Activated gamma-delta T cell (primary cell): ENCODE measurements at places on chromosomes 11 and 22.

- no peak for DNase-seq
These were observed 56.5 kb upstream of the CABP7 start for GRCh38 chr22:29663180-29663821.

DNA sequence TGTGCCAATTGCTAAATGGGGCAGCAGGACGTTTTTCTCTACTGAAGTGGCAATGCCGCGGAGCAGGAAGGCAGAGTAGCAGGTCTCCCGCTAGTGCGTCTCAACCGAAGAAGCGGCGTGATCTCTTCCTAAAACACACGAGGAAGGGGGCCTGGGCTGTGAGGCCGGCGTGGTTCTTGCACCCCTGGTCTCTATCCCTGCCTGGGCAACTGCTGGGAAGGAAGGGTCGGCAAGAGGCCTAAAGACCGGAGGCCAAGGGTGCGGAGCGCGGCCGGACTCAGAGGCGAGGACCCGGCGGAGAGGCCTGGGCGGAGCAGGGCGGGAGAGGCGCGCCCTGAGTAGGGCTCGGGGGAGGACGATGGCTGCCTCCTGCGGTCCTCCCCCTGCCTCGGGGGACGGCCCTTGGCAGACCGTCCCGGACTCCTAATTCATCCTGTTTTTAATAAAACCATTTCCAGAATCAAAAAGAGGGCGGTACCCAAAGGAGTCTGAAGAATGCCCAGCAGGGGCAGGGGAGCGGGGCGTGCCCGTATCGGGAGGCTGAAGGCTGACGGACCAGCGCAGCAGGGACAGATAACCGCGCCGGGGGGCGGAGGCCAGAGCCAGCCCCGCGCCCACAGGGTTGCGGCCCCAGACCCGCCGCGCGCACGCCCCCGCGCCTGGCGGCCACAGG is 572 bp upstream of the APLP2 start:
- DNase-seq, result peak; percentile 52

DNA sequence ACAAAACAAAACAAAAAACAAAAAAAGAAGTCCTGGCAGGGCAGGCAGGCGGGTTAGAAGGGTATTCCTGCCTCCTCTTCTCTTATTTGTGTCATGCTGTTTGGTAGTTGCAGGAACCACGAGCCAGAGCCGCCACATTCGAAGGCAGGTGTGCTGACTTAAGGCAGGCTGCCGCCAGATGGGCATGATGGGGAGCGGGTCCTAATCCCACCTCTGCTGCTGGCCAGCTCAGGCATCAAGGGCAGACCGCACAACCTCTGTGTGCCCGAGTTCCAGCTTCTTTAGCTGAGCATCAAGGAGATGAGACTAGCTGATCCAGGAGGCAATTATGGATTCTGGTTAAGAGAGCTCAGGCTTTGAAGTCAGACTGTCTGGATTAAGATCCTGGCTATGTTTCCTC is 12.1 kb downstream of the OAF start:
- no peak for DNase-seq

GRCh38 chr22:46613606-46614021 is 6.6 kb upstream of the GRAMD4 start:
- no peak for DNase-seq

GRCh38 chr22:22579869-22580604 is 21.0 kb upstream of the PRAME start:
- DNase-seq, result no peak

DNA sequence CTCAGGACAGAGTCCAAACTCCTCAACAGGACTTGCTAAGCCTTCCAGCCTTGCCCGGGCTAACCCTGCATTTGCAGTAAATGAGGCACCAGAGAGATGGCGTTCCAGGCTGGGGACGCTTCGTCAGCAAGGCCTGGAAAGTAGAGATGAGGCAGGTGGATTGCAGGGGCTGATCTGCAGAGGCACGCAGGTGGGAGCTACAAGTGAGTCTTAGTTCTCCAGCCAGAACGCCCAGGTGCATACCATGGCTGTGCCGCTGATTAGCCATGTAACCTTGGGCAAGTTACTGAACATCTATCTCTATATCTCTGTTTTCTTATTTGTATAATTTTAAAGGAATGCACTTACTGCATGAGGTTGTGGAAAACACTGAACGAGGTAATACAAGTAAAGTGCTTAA is 52.7 kb upstream of the BARX2 start:
- DNase-seq, result no peak

DNA sequence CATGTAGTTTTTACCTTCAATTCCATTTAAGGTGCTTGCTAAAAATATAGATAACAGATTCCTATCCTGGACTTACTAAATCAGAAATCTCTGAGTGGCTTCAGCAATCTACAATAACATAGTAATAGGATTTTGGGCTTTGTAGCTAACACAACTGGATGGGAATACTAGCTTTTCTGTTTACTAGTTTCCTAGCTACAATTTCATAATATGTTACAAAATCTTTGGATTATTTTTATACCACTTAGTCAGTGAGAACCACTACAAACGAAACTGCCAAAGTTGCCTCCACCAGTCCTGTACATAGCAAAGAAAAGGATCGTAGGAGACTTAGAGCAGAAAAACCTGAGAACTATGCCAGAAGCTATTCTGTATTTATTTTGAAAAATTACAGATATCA is 87.7 kb upstream of the ANO3 start:
- no peak for DNase-seq

DNA sequence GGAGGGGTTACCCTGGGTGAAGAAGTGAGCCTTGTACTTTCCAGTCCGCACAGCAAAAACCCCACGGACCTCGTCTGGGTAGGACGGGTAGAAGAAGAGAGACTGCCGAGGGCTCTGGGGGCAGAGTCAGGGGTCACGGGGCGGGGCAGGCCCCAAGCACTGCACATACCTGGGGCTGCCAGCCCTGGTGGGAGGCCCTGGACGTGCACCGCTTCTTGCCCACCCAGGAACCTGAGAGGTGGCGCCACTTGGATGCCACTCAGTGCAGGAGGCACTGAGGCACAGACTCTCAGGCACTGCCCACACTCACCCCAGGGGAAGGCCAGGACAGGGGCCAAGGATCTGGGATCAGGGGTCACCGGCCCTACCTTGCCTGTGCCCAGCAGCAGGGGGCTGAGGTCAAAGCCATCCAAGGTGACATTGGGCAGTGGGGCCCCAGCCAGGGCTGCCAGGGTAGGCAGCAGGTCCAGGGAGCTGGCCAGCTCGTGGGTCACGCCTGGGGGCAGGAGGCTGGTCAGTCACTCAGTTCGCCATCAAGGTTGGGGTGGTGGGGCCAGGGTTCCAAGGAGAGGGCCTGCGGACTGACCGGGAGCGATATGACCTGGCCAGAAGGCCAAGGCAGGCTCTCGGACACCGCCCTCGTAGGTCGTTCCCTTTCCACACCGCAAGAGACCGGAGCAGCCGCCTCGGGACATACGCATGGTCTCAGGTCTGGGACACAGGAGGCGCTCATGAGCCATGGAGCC is 2.2 kb downstream of the ARSA start:
- no peak for DNase-seq

GRCh38 chr11:112760396-112761059 is 200.7 kb upstream of the NCAM1 start:
- DNase-seq, result no peak

DNA sequence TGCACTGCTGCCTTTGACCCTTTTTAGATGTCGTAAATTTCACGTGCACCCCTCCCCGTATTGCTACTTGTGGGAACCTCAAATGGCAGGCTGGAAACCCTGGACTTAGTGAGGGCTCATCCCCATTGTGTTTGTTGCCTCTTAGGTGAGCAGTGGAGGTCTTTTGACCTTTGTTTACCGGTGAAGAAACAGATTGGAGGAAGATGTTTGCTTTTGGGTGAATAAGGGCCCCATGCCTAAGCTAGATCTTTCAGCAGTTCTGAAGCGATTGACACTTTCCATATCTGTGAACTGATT is 782 bp downstream of the SMARCB1 start:
- DNase-seq, result no peak

- no peak for DNase-seq
These were observed 88.6 kb downstream of the SNX19 start for GRCh38 chr11:130827451-130828377.

GRCh38 chr11:86438685-86439084 is 64.0 kb downstream of the CCDC81 start:
- DNase-seq, result no peak

DNA sequence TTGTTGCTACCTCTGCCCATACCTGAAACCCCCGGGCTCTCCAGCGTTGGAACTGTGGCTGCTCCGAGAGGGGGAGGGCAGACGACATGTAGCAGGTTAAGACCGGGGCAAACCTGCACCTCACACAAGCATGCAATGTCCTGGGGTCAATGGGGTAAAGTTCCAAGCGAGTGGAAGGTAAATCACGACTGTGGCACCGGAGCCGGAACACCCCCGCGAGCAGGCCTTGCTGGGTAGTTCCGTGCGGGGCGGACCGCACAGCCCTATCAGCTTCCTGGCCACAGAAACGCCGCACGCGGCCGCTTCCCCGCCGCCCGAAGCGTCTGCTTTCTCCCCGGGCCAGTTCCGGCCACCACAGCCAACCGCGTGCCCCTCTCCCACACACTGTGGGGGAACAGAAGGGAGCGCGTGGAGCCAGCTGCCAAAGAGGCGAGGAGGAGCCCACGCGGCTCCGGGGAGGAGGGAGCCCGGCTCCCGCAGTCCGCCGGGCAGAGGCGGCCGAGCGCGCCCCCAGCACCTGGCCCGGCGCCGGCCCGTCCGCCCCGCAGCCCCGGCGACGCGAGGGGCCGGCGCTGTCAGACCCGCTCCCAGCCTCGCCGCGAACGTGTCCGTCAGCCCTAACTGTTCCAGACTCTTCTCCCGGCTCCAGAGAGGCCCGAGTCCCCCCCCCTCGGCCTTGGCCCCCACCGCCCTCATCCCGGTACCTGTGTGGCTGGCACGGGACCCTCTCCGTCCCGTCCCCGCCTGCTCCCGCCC is 1.6 kb downstream of the SPTBN2 start:
- DNase-seq, result no peak

- DNase-seq, result no peak
These were observed 2.7 kb downstream of the SIK3 start for GRCh38 chr11:117095284-117096161.

GRCh38 chr11:59145534-59145933 is 2.9 kb downstream of the FAM111A start:
- no peak for DNase-seq

DNA sequence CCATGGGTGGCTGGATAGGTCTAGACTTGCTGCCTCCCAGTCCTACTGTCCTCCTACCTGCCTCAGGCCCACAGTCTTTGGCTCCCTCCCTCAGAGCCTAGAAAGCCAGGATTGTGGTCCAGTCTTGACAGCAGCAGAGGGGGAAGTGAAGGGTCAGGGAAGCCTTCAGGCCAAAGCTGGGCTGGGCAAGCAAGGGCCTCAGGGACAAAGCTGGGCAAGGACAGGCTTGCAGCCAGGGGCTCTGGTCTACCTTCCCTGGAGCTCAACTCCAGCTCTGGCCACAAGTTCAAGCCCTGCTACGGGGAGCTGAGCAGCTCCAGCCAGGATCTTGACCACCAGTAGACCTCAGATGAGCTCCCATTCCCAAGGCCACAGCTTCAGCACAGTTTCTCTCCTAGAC is 14.9 kb downstream of the LMO1 start:
- no peak for DNase-seq

GRCh38 chr22:41523464-41524221 is 20.6 kb downstream of the POLR3H start:
- DNase-seq, result no peak

- no peak for DNase-seq
These were observed 218.8 kb upstream of the C11orf87 start for GRCh38 chr11:109203176-109203575.

DNA sequence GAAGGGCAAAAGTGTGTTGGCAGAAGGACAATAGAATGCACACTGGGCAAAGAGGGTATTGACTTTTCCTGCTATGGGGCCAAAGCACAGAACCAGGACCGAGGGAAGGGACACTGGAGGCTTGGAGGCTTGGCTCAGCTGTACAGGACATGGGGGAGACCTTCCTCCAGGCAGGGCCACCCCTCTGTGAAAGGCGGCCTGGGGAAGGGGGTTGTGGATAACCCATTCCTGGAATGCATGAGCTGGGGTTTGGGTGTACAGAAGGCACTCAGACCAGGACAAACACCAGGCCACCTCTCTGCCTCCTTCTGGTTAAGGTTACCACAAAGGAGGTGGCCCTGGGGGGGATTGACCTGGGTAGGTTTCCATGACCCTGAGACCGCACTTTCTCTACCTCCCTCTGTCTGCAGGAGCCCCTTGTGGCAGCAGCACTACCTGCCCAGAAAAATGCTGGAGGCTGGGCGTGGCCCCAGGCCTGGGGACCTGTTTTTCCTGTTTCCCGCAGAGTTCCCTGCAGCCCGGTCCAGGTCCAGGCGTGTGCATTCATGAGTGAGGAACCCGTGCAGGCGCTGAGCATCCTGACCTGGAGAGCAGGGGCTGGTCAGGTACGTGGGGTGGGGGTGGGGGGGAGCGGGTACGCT is 9.6 kb downstream of the P2RY2 start:
- DNase-seq, result no peak

DNA sequence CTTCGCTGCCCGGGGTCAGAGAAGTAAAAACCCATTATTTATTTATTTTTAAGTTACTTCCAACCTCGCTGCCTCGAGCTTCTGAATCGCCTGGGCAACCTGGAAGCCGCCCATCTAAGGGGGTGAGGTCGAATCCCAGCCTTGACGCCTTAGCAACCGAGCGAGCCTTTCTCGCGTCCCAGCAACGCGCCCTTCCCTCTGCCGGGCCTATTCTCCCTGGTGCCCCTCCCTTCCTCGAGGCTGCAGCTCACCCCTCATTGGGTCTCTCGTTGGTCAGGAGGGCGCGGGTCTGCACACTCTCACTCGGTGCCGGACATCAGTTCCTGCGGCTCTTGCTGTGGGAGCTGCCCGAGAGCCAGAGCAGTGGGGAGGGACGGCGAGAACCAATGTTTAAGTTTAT is at the start of gene CCDC81:
TSS of gene CCDC81 (plus strand) at position 302 of the 400 bp plus-strand sequence. CDS start 277 bp downstream, outside the sequence.
- no peak for DNase-seq

DNA sequence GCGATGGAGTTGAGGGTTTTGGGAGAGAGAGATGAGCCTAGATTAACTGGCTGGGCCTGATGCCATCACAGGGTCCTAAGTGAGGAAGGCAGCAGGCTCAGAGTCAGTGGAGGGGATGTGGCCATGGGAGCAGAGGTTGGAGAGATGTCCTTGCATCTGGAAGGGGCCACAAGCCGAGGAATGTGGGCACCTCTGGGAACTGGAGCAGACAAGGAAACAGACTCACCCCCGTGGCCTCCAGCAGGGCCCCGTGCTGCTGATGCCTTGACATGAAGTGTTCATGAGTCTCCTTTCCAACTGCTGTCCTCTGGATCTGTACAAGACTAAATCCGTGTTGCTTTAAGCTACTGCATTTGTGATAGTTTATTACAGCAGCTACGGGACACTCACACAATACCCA is 49.2 kb downstream of the SHISAL1 start:
- DNase-seq, result no peak

DNA sequence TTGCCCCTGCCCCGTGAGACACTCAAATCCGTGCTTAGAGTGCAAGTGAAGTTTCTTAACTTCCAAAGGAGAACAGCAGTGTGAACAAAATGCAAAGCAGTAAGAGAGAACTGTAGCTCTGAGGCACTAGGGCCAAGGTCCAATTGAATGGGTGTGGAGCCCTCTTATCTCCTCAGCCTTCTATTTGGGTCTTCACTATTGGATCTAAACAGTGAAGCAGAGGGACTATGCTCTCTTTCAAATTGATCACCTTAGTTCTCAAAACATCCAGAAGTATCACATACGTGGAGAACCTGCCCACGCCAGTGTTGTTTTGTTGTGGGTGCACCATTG is 49.6 kb downstream of the C22orf31 start:
- no peak for DNase-seq

GRCh38 chr11:29256580-29256979 is 760.2 kb downstream of the KCNA4 start:
- no peak for DNase-seq

GRCh38 chr11:10005955-10006525 is 288.0 kb downstream of the SBF2 start:
- no peak for DNase-seq
